ENCODE measurements at places on chromosomes 1 and 21.

- no peak for DNase-seq
These were observed 101.7 kb downstream of the ADSS2 start for GRCh38 chr1:244350027-244350426.

DNA sequence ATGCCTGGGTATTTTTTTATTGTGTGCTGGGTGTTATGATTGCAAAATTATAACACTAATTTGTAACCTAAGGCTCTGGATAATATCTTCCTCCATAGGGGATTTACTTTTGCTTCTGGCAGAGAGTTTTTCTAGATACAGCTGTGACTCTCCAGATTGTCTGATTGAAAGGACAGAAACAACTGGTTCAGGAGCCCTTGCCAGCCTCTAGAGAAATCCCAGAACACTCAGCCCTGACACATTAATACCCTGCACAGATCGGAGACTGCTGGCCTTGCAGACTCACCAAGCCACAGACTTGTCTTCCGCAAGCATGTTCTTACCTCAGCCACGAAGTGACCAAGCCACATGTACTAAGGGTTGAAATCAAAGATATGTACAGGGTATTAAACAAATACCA lies 10.7 kb downstream of the C1orf146 start:
- DNase-seq = no peak

GRCh38 chr1:95829556-95829955 lies 595.5 kb downstream of the RWDD3 start:
- DNase-seq = no peak

- DNase-seq = no peak
These were observed 356.4 kb downstream of the PTPRU start for GRCh38 chr1:29592731-29593130.

- no peak for DNase-seq
These were observed 45.3 kb downstream of the NR5A2 start for GRCh38 chr1:200072636-200073285.

GRCh38 chr1:152654110-152654509 lies 9.1 kb upstream of the LCE2D start:
- DNase-seq = no peak

GRCh38 chr1:234779160-234779538 lies 169.2 kb upstream of the IRF2BP2 start:
- no peak for DNase-seq

DNA sequence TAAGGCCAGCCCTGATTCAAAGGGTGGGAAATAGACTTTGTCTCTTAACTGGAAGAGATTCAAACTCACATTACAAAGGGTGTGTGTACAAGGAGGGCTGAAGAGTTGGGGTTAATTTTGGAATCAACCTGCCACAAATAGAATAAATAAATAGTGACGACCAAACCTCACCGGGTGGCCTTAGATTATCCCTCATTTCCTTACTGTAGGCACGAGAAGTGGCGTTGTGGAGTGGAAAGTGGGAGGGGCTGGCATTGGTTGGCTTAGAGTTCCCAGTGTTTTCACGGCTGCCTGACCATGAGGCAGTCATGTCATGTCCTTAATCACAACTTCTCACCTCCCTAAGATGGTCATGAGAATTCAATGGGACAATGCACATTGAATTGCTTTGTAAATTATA lies 21.3 kb upstream of the RUNX1 start:
- DNase-seq = no peak

- no peak for DNase-seq
These were observed 64.8 kb upstream of the MRPS6 start for GRCh38 chr21:34008618-34009017.

DNA sequence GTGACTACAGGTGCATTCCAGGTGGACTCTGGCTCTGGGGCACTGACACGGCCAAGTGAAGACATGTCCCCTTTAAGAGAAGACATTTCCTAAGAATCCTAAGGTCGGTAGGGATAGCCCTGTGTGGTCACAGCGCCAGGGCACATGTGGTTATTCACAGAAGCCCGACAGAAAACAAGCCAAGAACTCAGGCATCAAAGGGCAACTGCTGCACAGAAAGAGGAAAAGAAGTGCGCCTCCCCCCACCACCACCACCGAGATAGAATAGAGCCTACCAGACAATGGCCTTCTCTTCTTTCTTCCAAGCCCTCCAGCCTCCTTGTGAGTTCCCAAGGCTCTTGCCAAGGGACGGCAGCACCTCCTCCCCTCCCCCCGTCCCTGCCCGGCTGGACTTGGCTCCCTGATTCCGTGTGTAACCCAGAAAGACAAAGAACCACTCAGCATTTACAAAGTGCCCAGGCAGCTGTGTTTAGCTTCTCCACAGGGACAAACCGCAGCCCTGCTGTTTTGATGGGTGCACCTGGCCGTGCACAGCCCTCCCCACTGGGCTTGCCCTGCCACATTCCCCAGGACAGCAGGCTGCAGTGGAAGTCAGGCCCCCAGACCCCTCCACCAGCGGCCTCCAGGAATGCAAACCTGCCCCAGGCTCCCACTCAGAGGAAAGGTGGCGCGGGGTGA lies 30.2 kb downstream of the TMPRSS2 start:
- DNase-seq = no peak

DNA sequence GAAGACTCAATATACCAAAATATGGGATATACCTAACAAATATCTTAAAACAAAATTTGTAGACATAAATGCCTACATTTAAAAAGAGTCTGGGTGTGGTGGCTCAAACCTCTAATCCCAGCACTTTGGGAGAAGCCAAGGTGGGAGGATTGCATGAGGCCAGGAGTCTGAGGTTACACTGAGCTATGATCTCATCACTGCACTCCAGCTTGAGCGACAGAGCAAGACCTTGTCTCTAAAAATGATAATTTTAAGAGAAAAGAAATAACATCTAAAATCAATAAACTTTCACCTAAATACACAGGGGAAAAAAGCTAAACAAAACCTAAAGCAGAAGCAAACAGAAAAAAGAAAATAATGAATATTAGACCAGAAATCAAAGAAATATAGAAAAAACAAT lies 102.7 kb upstream of the PBX1 start:
- no peak for DNase-seq

DNA sequence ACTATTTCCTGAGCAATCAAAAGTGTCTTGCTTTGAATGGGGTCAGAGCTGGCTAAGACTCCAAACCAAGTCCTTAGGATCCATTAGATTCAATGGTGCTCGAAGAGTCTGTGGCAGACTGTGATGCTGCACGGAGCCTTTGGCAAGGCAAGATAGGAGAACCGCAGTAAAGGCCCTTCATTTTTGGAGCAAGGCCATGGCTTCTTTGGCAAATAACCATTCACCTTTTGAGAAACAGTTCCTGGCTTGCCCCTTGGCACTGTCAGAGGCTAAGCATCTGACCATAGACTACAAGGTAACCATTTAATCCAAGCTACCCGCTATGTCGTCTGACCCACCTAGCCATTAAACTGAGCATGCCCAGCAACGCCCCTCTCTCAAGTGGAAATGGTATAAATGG lies 45.2 kb downstream of the EDN2 start:
- DNase-seq = no peak

DNA sequence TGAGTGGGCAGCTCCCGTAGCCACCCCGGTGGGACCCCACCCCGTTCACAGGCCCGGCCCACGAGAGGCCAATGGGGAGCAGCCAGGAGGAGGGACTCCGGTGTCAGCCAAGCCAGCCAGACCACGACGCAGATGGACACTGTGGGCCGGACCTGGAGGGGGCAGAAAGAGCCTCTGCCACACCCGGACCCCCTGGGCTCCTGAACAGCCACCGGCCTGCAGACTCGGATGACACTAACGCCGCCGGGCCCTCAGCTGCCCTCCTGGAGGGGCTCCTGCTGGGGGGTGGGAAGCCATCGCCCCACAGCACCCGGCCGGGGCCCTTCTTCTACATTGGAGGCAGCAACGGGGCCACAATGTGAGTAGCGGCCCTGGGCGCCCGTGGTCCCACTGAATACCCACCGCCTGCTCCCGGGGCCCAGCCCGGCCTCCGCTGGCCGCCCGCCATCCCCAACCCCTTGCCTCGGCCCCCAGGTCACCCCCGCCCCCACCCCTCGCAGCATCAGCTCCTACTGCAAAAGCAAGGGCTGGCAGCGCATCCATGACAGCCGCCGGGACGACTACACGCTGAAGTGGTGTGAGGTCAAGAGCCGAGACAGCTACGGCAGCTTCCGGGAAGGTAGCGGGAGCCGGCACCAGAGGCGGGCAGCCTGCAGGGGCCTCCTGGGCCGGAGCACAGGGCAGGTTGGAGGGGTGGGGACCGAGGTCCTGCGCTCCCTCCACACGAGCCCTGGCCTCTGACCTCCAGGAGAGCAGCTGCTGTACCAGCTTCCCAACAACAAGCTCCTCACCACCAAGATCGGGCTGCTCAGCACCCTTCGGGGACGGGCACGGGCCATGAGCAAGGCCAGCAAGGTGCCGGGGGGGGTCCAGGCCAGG lies 6.5 kb downstream of the TTLL10 start:
- no peak for DNase-seq

DNA sequence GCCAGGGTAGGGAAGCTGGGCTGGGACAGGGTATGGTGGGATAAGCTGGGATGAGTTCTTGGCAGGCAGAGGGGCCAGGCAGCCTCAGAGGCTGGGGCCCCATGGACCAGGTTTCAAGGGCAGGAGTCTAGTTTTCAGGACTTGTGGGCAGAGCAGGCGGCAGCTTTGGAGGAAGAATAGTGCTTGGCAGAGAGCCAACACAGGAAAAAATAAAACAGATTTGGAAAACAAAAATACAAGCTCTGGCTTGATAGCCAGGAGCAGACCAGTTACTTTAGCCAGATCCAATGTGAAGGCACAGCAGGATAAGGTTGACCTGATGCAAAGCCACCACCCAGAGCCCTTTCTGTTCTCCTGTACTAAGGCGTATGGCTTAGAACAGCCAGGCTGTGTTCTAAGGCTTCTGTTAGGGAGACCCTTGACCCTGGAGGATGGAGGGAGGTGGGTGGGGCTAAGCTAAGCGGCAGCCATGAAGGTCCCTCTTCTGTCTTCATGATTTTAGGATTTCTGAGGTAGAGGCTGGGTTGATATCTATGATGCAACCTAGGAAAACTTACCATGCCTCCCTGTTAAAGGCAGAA lies 5.5 kb downstream of the TRAF5 start:
- DNase-seq = no peak

GRCh38 chr1:50420689-50421365 lies 2.4 kb downstream of the DMRTA2 start:
- DNase-seq = no peak

DNA sequence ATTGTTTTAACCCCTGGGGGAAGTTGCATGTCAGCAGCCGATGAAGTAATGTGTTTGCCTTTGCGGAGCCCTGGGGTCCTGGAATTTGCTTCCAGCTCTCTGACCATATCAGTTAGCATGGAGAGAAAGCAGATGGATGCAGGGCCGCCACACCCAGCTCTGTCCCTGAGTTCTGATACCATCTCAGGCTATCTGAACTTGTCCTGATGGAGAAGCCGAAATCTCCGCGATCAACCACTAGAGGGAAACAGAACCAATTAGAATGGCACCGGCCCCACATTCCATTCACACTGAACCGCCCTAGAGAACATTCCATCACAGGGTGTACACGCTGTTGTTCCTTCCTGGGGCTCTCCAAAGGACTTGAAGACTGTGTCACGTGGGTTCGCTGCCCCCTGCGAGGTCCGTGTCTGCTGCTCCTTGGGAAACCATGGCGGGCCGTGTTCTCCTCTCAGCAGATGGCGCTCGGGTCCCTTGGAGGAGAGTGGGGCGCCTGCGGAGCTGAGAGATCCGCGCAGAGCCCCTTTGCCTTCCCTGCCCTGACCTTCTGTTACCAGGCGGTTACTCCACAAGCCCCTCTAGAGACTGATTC lies 75.4 kb downstream of the ABCA4 start:
- DNase-seq = no peak

DNA sequence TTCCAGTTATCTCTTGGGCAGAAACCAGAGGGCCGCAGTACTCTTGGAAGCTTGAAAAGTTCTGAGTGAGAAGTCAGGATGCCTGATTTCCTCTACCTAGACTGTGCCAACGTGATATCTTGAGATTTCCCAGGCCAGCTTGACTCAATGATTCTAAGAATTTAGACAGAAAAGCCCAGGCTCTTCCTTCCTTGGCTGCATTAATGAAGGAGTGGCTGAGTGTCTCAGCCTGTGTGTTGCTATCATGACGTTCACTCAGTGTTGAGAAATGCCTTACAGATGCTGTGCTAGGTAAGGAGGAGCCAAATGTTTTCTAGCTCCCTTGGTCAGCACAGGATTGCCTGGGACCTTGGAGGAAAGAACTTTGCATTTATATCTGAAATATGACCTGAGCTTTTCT lies 454.1 kb upstream of the USP24 start:
- no peak for DNase-seq

DNA sequence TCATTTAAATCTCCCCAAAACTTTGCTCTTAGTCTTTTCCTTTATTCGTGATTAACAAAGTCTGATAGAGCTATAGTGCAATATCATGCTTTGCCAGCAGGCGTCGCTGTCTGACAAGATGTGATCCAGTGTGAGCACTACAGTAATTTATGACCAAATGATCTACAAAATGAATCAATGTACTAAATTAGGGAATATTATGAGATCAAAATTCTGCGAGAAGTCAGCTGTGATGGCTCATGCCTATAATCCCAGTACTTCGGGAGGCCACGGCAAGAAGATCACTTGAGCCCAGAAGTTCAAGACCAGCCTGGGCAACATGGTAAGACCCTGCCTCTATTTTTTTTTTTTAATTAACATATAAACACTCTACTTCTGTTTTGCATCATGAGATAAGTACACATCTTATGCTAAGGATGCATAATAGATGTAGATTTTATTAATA lies 3.6 kb upstream of the SPSB1 start:
- DNase-seq = peak; percentile 86

DNA sequence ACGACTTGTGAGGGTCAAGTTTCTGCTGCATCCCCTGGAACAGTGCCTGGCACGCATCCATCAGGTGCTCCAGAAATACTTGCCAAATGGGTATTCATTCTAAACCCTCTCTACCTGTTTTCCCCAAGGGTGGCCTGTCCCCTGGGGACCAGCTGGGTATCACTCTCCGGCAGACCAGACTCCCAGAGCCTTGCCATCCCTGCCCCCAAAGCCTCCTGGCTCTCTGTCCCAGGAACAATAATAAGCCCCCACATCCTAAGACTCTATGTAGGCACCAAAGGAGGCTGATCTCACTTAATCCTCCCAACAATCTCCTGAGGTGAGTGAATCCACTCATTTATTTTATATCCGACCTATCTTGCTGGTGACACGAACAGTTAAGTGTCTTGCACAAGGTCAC lies 96.7 kb downstream of the MRPL37 start:
- no peak for DNase-seq

DNA sequence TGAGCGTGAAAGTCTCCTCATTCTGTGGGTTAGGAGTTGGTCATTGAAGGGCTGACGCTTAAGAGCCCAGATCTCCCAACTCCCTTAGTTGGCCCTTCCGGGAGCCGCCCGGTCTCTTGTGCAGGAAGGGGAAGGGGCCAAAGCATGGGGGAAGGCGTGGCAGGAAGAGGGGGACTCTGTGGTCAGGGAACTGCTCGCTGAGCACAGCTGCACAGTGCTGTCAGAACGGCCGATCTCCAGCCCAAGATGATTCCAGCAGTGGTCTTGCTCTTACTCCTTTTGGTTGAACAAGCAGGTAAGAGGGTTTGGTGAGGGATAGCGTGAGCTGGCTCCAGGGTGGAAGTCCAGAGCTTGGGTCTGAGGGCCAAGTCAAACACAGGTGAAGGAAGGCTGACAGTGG lies at the start of gene FCER1G:
FCER1G (plus strand) TSS at position 220 of the 400 bp plus-strand sequence; CDS start at position 247, 27 bp downstream.
- no peak for DNase-seq

GRCh38 chr1:110541906-110542395 lies 23.0 kb upstream of the KCNA10 start:
- no peak for DNase-seq

GRCh38 chr1:53327182-53327913 lies 522 bp downstream of the LRP8 start:
- peak; percentile 25 for DNase-seq

- no peak for DNase-seq
These were observed 15.3 kb downstream of the URB2 start for GRCh38 chr1:229641306-229641705.
